Activated CD4-positive, alpha-beta T cell treated with anti-CD3 and anti-CD28 coated beads, Interleukin-10, Interleukin-2, amounts not matched to agents 100 ng/mL and 50 ng/mL, durations not matched to agents 16 hours and 8 hours (primary cell): ENCODE measurements at places on chromosomes 4 and X.

DNA sequence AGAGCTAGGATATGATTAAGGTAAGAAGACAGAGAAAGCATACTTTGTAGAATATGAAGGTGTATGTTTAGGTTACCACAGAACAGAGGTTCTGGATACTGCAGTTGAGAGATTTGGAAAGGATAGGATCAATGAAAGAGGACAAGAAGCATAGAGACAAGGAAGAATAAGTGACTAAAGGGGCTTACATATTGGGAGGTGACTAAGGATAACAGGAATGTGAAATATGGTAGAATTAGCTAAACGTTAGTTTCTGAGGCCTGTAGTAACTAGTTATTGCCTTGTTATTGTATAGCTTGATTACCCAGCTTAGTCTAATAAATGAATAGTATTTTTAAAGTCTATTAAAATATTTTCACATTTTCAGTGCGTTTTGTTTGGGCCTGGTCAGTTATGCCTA is 38.2 kb downstream of the CENPI start:
- no peak for DNase-seq

GRCh38 chr4:2332201-2332975 is 70.5 kb upstream of the MXD4 start:
- no peak for DNase-seq

GRCh38 chr4:2698951-2699505 is 57.1 kb downstream of the TNIP2 start:
- DNase-seq = no peak

DNA sequence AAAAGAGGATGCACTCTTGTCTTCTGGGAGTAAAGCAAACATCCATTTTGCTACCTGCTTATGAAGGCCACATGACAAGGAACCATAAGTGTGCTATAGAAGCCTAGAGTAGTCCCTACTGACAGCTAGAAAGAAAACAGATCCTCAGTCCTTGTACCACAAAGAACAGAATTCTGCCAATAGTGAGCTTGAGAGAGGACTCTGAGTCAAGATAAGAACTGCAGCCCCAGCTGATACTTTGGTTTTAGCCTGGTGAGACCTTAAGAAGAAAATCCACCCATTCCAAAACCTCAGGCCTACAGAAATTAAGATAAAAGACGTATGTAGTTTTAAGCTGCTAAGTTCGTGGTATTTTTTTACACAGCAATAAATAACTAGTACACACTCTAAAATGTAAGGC is 914.6 kb downstream of the PCDH19 start:
- DNase-seq = no peak

- no peak for DNase-seq
Observed at GRCh38 chrX:9846631-9847030, 60.4 kb downstream of the SHROOM2 start.

- no peak for DNase-seq
Observed at GRCh38 chrX:20362268-20363267, 95.9 kb upstream of the RPS6KA3 start.

DNA sequence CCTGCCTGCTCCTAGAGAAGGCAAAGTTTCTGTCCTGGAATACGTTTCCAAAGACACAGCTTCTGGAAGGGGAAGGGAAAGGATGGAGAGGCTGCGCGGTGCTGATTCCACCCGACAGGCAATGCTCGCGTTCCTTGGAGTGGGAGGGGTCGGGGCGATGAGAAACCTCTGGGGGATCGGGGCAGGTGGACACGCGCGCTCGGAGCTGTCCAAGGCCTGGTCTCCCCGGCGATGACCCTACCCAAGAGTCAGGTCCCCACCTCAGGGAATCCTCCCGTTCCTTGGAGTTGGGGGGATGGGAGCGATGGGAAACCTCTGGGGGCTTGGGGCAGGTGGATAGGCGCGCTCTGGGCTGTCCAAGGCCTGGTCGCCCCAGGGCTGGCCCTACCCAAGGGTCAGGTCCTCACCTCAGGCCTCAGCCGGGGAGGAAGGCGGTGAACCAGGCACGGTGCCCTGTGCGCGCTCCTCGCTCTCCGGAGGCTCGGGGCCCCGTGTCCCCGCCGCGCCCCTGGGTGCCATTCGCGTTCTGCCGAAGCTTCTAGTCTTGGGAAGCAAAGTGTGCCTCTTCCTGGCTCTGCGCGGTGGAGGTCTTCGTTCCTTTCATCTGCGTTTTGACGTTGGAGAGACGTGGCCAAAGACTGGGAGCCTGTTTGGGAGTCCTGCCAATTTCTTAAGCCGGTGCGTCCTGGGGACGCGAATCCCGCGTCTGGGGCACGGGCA is 10.6 kb upstream of the SHOX start:
- no peak for DNase-seq

DNA sequence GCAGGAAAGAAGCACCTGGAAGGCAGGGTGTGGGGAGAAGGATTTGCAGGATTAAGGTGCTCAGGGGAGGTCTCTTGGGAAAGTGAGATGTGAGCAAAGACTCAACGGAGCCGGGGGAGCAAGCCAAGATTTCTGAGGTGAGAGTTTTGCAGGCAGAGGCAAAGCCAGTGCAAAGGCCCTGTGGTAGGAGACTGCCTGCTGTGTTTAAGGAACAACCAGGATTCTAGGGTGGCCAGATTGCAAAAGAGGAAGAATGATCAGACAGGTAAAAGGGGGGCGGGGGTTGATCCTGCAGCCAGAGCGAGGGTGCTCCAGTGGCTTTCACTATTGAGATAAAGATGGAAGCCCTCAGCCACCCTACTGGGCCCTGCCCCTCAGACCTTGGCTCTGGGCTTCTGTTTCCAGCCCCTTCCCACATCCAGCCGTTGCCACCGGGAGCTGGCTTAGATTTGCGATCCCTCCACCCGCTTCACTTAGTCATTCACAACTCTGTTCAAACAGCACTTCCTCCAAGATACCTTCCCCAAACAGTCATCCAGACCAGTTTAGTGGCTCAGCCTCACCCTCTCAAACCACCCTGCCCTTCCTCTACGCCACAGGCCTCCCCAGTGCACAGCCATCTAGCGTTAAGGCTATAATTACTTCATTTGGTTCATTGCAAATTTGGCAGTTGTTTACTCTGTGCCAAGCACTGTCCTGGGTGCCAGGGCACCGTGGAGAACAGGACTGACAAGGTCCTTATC is 23.3 kb upstream of the BCOR start:
- no peak for DNase-seq

GRCh38 chrX:39631276-39632229 is 466.2 kb downstream of the BCOR start:
- DNase-seq = no peak

GRCh38 chr4:156824451-156825060 is 147.0 kb downstream of the PDGFC start:
- DNase-seq = no peak

- no peak for DNase-seq
Observed at GRCh38 chr4:30757357-30757756, 37.2 kb downstream of the PCDH7 start.

- no peak for DNase-seq
Observed at GRCh38 chr4:687048-687970, 1.6 kb downstream of the SLC49A3 start.

DNA sequence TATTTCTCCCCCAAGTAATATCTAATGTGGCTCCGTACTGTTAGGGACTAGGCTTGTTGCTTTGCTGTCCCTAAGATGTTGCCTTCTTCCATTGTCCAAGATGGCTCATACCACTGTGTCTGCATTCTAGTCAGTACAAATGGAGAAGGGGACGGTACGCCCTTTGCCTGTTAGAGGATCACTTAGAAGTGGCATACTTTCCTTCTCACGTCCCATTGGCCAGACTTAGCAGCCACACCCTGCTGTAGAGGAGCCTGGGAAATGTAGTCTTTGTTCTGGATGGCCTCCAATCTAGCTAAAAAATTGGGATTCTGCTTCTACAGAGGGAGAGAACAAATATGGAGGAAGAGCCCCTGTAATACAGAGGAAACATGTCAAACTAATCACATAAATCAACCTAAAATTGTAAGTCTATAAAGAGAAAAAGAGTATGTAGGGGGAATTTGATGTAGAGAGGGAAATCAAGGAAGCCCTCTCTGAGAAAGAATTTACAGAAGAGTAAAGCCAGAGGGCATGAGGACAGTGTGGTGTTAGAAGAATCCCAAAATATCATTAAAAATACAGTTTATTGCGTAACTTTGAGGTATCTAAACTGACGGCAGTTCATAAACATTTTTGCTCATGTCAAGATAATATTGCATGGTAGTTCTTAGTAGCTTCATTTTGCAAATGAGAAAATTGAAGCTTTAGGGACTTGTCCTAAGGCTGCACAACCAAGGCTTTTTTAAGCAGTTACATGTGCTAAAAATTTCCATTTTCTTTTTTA is 15.1 kb downstream of the PRIMPOL start:
- no peak for DNase-seq

DNA sequence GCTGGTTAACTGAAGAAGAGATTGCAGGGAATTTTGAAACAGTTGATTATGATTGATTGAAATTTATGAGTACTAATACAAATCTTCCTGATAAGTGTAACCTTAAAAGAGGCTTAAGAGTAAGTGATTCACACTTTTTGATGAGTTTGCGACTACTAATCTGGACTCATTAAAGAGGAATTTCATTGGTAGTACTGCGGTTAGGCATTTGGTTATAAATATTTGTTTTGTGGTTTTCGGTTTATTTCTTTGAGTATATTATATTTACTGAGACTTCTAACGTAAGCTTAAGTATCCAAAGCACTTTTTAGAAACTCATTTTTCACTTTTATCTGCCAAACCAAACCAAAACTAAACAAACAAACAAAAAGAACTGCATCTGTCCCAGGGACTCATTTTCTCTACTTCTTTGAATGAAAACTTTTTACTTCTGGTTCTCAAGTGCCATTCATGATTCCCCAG is 20.7 kb downstream of the SLIT2 start:
- DNase-seq = no peak

GRCh38 chrX:130699618-130700017 is 203.4 kb downstream of the ENOX2 start:
- DNase-seq = no peak

GRCh38 chr4:107388736-107389274 is 331.2 kb downstream of the PAPSS1 start:
- no peak for DNase-seq

GRCh38 chr4:170128219-170128804 is 38.6 kb upstream of the AADAT start:
- DNase-seq = no peak

DNA sequence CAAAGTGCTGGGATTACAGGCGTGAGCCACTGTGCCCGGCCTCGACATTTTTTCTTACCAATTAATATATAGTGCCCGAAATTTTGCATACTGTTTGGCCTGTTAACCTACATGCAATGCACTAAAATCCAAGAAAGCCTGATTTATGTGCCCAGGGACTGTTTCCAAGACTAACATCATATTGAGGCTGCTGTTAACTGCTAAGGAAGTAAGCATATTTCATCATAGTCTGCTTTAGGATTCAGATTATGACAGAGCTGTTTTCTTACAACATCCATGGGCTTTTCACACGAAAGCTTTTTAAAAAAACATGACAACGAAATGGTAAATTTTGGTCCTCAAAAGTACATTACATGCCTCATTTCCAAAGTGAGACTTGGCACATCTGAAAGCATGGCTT is 84.4 kb downstream of the STOX2 start:
- no peak for DNase-seq

DNA sequence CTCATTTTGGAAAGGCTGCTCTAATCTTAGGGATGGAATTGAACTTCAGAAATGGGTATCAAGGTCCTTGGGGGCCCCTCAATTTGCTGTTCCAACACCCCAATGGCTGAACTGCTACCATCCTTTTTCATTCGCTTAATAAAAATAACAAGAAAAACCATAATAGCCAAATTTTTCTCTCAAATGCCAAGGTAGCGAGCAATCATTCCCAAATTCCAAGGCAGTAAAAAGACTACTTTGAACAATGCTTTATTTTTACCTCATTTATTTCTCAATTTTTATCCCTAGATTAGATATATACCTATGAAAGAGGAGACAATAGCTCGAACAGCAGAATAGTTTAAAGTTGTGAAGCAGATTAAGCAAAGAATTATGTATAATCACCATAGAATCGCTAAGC is 323.4 kb upstream of the SLC7A11 start:
- DNase-seq = no peak

GRCh38 chr4:24394041-24394440 is 190.3 kb downstream of the DHX15 start:
- DNase-seq = no peak
